Kidney (tissue), 22 donors: ENCODE measurements at places on chromosomes 1 and 21. TPM values are rescaled to one million over a fixed set of nuclear protein-coding genes. Genes with fewer than 3 reads are reported as not detected.
A peak's percentile ranks its signal among the peaks of the same experiment; 100 is the strongest.

SYT14 gene
- total RNA-seq = 1.3 TPM

RIPPLY3 gene
- 0.31 TPM for total RNA-seq

CNKSR1 gene
- total RNA-seq = 19.7 TPM

CFHR5 gene
- not detected for total RNA-seq

- DNase-seq = no peak
- H3K4me1 ChIP-seq = no peaks in the 10 kb centered on the region
- H3K27me3 ChIP-seq = no peaks in the 10 kb centered on the region
- H3K27ac ChIP-seq = no peak overlapping the region
- H3K36me3 ChIP-seq = no peaks in the 10 kb centered on the region
Measured at GRCh38 chr1:172335377-172335776, 85.1 kb upstream of the C1orf105 start.

DNA sequence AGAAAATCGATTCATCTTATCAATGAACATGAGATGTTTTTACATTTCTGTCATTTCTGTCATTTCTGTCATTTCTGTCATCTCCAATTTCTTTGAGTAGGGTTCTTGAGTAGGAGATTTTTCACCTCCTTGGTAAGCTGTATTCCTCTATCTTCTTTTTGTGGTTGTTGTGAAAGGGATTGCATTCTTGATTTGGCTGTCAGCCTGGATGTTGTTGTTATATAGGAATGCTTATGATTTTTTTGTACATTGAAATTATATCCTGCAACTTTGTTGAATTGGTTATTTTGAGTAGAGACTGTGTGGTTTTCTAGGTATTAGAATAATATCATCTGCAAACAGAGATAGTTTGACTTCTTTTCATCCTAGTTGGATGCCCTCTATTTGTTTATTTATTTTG, 1233.7 kb downstream of the PLA2G4A start:
- no peaks in the 10 kb centered on the region for H3K4me1 ChIP-seq
- DNase-seq = no peak
- H3K27me3 ChIP-seq = no peaks in the 10 kb centered on the region
- H3K4me3 ChIP-seq = no peak overlapping the region

- no peaks in the 10 kb centered on the region for H3K27me3 ChIP-seq
- H3K4me1 ChIP-seq = no peaks in the 10 kb centered on the region
- H3K27ac ChIP-seq = no peak overlapping the region
- no peak overlapping the region for H3K4me3 ChIP-seq
- H3K36me3 ChIP-seq = no peaks in the 10 kb centered on the region
- no peak for DNase-seq
Measured at GRCh38 chr1:30749691-30750583, 7.6 kb downstream of the LAPTM5 start.

DNA sequence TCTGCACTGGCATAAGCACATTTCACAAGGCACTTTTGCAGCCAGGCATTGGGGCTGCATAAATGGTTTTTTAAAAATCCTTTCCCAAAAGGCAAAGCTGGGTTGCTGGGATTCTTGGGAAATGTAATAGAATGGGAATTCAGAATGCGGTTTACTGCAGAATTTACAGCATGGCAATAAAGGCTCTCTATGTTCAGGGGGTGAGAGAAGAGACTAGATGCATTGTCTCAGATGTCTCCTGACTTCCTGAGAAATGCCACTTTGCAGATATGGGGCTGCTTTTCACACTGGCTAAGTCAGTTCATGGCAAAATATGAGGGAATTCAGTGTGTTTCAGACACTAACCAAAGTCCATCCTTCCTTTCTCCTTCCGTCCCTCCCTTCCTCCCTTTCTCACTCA, 13.5 kb downstream of the FCGR2B start:
- H3K27me3 ChIP-seq = no peaks in the 10 kb centered on the region
- H3K27ac ChIP-seq = no peak overlapping the region
- H3K36me3 ChIP-seq = no peaks in the 10 kb centered on the region
- H3K4me3 ChIP-seq = no peak overlapping the region

DNA sequence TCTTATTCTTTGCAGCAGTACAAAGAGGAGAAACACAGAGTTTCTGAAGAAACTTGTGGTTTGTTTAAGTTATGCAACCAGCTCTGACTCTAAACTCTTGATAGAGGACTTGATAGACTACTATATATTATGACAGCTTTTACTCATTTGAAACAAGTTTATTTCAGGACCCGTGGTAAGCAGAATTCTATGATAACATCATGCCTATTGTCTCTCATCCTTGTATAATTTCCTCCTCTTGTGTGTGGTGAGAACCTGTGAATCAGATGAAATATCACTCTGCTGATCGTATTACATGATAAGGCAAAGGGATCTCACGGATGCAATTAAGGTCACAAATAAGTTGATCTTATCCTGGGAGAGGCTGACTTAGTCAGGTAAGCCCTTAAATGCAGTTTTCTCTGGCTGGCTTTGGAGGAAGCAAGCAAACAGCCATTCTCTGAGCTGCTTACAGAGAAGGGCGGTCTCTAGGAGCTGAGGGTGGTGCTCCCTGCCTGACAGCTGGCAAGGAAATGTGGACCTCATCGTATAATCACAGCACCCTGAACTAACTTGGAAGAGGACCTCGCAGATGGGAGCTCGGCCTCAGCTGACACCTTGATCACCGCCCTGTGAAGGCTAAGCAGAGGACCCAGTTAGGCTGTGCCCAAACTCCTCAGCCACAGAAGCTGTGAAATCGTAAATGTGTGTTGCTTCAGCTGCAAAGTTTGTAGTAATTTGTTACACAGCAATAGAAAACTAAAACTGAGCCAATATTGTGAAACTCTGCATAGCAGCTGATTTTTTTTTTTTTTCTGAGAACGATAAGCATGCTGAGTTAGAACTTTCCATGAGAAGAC, 151.1 kb upstream of the DPT start:
- peak; percentile 64 for DNase-seq
- peaks cover 5% of the 10 kb centered on the region for H3K4me1 ChIP-seq
- H3K27ac ChIP-seq = no peak overlapping the region

DNA sequence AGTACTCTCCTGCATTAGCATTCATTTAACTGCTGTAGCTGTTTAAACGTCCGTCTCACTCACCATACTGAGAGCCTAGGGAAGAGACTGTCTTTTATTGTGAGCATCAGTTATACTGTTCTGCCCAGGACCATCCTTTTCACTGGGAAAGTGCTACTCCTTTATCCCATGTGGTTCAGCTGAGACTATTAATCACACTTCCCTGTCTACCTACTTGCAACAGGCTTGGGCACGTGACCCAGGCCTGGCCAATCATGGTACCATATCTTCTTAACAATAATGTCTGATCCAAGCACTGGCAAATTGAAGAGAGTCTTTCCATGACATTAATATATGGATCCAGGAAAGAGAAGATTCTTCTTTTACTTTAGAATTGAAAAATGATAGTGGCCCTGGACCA, 108.1 kb downstream of the TM2D1 start:
- no peak overlapping the region for H3K27ac ChIP-seq
- H3K4me3 ChIP-seq = no peak overlapping the region
- H3K4me1 ChIP-seq = no peaks in the 10 kb centered on the region
- H3K27me3 ChIP-seq = no peaks in the 10 kb centered on the region
- no peak for DNase-seq

- no peaks in the 10 kb centered on the region for H3K4me1 ChIP-seq
- H3K4me3 ChIP-seq = no peak overlapping the region
Measured at GRCh38 chr1:7615138-7615537, 156.0 kb upstream of the VAMP3 start.

- no peak overlapping the region for H3K4me3 ChIP-seq
- no peaks in the 10 kb centered on the region for H3K4me1 ChIP-seq
- DNase-seq = no peak
- H3K36me3 ChIP-seq = no peaks in the 10 kb centered on the region
- no peaks in the 10 kb centered on the region for H3K27me3 ChIP-seq
- no peak overlapping the region for H3K27ac ChIP-seq
Measured at GRCh38 chr1:67371681-67372080, 58.5 kb downstream of the SERBP1 start.

DNA sequence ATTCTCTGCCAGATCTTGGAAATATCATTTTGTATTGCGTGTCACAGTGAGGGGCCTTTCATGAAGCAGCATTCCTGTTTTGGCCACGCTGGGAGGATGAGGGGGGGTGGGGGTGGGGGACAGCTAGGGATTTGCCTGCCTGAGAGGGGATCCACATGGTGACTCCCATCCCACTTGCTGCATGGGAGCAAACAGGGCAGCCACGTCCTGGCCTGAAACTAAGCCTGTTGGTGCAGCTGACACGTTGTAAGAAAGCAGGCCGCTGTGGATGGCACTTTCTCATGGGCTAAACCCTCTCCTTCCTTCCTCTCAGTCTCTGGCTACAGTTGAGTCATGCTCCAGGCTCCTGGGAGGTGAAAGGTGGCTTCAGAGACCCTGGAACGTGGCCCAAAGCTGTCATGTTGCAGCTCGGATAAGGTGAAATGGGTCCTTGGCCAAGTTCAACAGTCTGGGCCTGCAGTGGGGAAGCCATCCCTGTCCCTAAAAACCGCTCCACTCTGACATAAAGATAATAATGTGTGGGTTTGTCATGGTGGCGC, 346.7 kb upstream of the VAMP3 start:
- no peak overlapping the region for H3K4me3 ChIP-seq
- H3K4me1 ChIP-seq = no peaks in the 10 kb centered on the region
- no peak overlapping the region for H3K27ac ChIP-seq
- no peaks in the 10 kb centered on the region for H3K27me3 ChIP-seq
- no peaks in the 10 kb centered on the region for H3K36me3 ChIP-seq
- no peak for DNase-seq

DNA sequence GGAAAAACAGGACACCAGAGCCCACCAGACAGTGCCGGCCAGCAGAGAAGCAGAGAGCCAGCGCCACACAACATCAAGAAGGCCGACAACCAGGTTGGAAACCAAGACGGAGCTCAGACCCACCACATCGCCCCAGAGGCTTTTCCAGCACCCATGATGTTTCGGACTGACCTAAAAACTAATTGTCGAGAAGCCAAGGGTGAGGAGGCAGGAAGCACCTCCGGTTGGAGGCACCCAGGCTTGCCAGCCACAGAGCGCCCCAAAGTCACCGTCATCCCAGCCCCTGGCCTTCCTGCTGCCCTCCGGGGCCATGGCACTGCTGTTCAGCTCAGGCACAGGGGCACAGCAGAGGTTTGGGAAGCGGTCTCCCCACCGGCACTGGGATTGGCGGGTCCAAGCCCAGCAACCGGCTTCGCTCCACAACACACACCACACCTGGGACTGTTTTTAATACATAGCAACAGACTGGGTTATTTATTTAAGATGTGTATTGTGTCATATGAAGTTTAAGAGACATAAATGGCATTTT, 67.2 kb downstream of the SLC37A1 start:
- H3K27ac ChIP-seq = no peak overlapping the region
- DNase-seq = peak; percentile 31
- H3K27me3 ChIP-seq = no peaks in the 10 kb centered on the region
- H3K36me3 ChIP-seq = no peaks in the 10 kb centered on the region
- no peaks in the 10 kb centered on the region for H3K4me1 ChIP-seq

GRCh38 chr1:56532350-56532683, 47.0 kb downstream of the PLPP3 start:
- no peak overlapping the region for H3K4me3 ChIP-seq
- H3K27me3 ChIP-seq = no peaks in the 10 kb centered on the region
- H3K4me1 ChIP-seq = peaks cover 48% of the 10 kb centered on the region
- no peak for DNase-seq

GRCh38 chr1:212447478-212447877, 14.8 kb downstream of the NENF start:
- H3K27ac ChIP-seq = no peak overlapping the region
- no peaks in the 10 kb centered on the region for H3K27me3 ChIP-seq
- no peaks in the 10 kb centered on the region for H3K36me3 ChIP-seq
- H3K4me3 ChIP-seq = no peak overlapping the region
- DNase-seq = no peak
- H3K4me1 ChIP-seq = no peaks in the 10 kb centered on the region

- H3K4me3 ChIP-seq = no peak overlapping the region
- no peaks in the 10 kb centered on the region for H3K36me3 ChIP-seq
- no peaks in the 10 kb centered on the region for H3K4me1 ChIP-seq
- H3K27ac ChIP-seq = no peak overlapping the region
Measured at GRCh38 chr1:84300501-84300900, 1.0 kb upstream of the SAMD13 start.

- H3K36me3 ChIP-seq = no peaks in the 10 kb centered on the region
- DNase-seq = no peak
- H3K4me3 ChIP-seq = no peak overlapping the region
- no peak overlapping the region for H3K27ac ChIP-seq
- no peaks in the 10 kb centered on the region for H3K4me1 ChIP-seq
Measured at GRCh38 chr1:48532976-48533375, 61.0 kb upstream of the SPATA6 start.
